ENCODE measurements at places on chromosomes 1 and 21. TPM values are rescaled to one million over a fixed set of nuclear protein-coding genes. Genes with fewer than 3 reads are reported as not detected.

DNA sequence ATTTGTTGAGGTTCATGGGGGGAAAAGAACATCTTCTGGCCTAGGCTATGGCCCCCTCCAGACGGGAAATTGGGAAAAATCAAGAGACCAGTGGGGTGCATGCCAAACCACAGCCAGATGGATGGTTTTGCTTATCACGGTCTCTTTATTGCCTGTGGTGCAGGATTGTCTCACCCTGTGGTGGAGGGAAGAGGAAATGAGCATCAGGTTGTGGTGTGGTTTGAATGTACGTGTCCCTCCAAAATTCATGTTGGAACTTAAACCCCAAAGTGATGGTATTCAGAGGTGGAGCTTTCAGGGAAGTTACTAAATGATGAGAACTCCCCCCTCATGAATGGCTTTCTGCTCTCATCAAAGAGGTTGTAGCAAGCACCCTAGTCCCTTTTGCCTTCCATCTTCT, 525.7 kb downstream of the NPHP4 start:
- DNase-seq = no peak

The EDARADD gene
- total RNA-seq = 3.0 TPM

DNA sequence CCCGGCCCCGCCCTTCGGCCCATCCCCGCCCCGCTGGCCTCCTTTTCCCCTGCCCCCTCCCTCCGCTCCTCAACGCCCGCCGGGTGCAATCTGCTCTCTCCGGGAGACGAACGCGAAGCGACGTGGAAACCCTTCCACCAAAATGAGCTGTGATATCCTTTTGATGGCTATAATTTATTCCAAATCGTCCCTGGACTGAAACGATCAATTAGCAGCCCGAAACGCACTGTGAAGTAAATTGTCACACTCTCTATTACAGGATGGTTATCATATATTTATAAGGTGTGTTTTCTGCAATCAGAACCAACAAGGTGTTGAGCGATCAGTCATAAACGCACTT, 134.6 kb upstream of the BARHL2 start:
- no peak for DNase-seq

DNA sequence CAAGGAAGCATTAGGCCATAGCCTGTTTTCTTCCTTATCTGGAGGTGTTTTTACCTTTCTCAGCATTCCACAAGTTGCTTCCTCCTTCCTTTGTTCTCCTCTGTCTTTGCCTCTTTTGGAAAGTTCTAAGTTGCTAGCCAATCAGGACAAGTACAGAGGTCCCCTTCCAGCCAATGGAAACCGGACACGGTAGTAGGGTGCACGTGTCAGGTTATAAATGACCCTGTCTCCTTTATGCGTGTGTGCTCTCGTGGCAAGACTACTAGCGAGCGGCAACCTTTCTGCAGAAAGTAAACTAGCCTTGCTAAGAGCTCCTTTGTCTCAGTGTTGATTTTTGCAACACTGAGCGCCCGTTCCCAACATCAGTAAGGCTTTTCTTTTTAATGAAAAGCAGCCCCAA, 1.5 kb upstream of the ACADM start:
- no peak for DNase-seq

DNA sequence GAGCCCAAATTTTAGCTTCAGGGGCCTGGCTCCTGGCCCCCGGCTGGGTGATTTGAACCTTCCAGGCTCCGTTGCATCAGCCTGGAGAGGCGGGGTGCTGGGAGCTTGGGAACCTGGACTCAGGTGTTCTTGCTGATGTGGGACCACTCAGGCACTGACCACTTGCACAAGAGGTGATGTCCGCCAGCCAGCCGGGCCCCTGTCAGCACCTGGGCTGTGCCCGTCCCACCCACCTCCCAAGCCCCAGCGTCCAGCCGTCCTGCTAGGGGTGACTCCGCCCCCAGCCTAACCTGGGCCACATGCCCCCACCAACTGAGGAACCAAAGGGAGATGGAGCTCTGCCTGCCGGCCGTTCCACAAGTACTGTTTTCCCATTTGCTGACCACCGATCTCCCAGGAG, 47.4 kb upstream of the ARHGEF16 start:
- DNase-seq = no peak

The TAS1R1 gene
- total RNA-seq = 0.59 TPM

DNA sequence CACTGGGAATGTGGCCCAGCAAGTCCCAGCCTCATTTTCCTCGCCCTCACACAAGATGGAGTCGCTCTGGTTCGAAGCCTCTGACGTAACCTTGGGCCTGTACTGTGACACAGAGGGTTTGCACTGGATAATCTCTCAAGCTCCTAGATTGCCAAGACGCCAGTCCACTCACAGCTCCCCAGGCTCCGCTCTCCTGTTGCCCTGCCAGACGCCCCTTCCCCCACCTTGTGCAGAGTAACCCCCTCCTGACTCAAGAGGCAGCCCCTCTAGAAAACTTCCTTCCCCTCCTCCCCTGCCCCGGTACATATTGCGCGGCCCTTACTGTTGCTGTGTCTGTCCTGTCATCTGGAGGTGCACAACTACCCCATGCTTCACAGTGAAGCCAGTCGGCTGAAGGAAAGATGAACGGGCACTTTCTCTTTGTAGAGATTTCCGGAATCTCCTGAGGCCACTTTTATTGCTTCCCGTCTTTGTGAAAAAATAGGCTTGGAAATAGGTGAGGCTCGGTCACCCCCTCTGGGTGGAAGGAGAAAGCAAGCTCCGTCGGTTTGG, 981 bp upstream of the KIAA1614 start:
- DNase-seq = peak; percentile 25

- peak; percentile 56 for DNase-seq
Measured at GRCh38 chr1:18191481-18192155, 84.0 kb downstream of the IGSF21 start.

GRCh38 chr1:224783006-224783651, 146.3 kb upstream of the DNAH14 start:
- no peak for DNase-seq

DNA sequence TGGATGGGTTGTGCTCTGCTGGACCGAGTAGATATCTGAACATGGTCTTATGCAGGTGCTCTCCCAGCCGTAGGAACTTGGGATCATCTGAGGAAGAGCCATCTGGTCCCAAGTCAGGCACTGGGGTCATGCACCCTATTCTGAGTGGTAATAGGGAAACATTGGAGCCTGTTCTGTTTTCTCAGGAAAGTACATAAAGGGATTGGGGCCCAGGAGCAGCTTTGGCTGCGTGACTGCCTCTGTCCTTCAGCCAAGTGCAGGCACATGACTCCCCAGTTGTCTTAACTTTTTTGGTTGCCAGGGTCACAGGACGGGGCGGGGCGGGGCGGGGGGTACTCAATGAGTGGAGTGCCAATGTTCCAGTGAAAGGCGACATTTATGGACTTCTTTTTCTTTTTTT, 11.5 kb downstream of the PFKFB2 start:
- no peak for DNase-seq

The INTS3 gene
- total RNA-seq = 40.5 TPM

DNA sequence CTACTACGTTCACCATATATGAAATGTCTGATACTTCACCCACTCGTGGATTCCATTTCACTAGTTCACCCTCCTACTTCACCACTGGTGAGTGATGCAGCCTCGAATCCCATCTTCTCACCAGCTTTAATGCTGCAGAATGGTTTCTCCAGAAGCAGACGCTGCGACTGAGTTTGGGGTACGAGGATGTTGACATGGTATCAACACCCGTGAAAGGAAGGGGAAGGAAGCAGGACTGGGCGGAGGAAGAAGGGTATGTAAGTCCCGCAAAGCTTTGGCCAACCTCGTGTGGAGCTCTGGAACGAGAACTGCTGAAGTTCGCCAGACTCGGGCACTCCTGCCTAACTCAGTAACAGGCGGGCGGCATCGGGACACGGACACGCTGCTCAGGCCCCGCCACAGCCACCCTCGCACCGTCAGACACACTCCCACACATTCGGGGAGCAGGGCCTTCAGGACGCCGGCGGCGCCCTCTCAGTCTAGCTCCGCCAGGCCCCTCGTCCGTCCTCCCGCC, 833 bp upstream of the DIP2A start:
- DNase-seq = no peak

DNA sequence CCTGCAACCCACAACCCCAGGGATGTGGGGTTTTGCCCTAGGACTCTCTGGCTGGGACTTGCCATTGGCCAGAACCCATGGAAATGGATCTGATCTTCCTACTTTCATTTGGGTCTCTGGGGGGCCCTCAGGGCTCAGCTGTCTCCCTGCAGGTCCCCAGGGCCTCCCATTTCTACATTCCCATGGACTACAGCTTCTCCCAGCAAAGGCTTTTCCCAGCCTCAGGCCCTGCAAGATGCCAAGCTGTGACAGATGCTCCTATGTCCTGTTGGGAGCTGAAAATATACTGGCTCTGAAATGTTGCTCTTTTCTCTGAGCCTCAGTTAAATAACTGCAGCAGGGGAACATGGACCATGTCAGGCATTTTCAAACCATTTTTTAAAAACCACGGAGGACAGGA, 99.5 kb upstream of the IGSF21 start:
- DNase-seq = no peak

The GUCA2B gene
- not detected for total RNA-seq

The FCAMR gene
- not detected for total RNA-seq

The OLFML2B gene
- 25.3 TPM for total RNA-seq

- no peak for DNase-seq
Measured at GRCh38 chr1:11045428-11046269, 1.4 kb downstream of the MASP2 start.

- no peak for DNase-seq
Measured at GRCh38 chr1:31013187-31013864, 52.2 kb downstream of the PUM1 start.

The NBPF12 gene
- total RNA-seq = 11.3 TPM

The SORT1 gene
- 30.9 TPM for total RNA-seq

The ELAPOR1 gene
- total RNA-seq = 3.5 TPM

The TESK2 gene
- 7.4 TPM for total RNA-seq

DNA sequence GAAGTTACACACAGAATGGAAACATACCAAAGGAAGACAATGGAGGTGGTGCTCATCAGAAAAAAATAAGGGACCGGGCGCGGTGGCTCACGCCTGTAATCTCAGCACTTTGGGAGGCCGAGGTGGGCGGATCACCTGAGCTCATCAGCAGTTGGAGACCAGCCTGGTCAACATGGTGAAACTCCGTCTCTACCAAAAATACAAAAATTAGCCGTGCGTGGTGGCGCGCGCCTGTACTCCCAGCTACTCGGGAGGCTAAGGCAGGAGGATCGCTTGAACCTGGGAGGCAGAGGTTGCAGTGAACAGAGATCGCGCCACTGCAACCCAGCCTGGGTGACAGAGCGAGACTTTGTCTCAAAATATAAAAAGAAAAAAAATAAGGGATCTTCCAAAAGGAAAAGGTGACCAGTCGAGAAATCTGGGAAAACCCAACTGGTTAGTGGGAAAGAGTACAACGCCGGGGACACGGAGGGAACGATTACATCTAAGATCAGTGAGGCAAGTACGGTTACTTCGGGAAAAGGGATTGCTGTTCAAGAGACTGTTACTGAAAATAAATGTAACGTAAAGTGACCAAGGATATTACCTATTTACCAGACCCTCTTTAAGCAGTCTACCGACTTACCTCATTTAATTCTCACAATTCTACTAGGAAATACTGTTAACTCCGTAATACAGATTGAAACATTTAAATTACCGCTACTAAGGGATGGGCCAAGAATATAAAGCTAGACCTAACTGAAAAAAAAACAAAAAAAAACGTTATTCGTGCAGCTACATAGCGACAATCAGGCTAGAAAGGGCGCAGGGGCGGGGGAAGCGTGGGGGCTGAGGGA, 822 bp downstream of the CCT3 start:
- no peak for DNase-seq

- no peak for DNase-seq
Measured at GRCh38 chr1:221779771-221780170, 37.9 kb upstream of the DUSP10 start.

GRCh38 chr1:218585511-218586184, 240.5 kb downstream of the TGFB2 start:
- DNase-seq = peak; percentile 56

The CRYAA gene
- not detected for total RNA-seq

The SEC16B gene
- 9.6 TPM for total RNA-seq

GRCh38 chr1:115717541-115717940, 51.0 kb downstream of the CASQ2 start:
- DNase-seq = no peak

The CXADR gene
- 44.4 TPM for total RNA-seq

The TCHHL1 gene
- total RNA-seq = 17.4 TPM

- DNase-seq = no peak
Measured at GRCh38 chr1:58439946-58440345, 106.6 kb downstream of the OMA1 start.

The EVI5 gene
- total RNA-seq = 67.5 TPM

- DNase-seq = no peak
Measured at GRCh38 chr21:16569679-16570078, 839.9 kb downstream of the USP25 start.

DNA sequence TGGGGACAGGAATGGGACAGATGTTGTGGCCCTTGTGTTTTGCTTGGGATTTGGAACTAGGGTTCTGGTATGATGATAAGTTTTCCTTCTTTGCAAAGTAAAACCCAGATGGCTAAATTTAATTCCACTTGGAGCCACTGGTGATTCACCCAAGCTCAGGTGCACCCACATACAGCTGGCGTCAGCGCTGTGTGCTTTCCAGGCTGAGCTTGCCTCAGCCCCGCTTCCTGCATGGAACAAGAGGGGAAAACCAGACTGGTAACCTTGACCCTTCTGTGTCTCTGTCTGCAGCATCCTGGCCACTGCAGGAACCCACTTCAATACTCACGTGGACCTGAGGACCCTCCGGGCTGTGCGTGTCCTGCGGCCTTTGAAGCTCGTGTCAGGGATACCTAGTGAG, 94.2 kb downstream of the CACNA1E start:
- no peak for DNase-seq

- peak; percentile 5 for DNase-seq
Measured at GRCh38 chr1:229844675-229845074, 218.6 kb downstream of the URB2 start.

GRCh38 chr1:59085101-59085500, 211.8 kb upstream of the FGGY start:
- DNase-seq = no peak

DNA sequence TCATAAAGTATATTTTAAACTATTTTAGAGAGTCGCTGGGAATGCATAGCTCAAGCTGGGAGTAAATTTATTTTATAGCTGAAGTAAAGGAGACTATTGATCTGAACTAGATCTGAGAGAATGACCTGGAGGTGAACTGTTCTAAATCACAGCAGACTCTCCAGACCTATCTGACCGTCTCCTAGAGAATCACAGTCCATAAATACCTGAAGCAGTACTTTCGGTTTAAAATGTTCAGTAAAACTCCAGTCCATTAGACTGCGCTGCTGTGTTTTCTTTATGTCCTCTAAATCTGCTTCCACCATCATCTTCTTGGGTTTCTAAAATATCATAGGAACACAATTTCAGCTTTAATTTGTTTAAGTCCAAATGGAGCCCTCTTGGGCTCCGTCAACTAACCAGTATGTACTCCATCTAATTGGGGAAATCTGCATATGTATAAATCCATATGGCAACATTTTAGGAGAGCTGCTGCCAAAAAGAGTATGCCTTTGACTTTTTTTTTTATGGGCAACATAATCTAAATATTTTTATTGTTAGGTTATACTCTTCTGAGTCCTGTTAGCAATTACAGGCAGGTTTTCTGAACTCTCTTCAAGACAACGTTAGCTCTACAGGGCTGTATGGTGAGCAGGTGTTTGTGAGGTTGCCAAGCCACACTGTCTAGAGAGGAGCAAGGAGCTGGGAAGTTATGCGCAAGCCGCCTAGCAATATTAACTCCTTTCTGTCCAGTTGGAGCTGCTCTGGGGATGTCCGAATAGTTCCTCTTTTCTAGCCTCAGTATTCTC, 111.2 kb downstream of the SPAG17 start:
- peak; percentile 90 for DNase-seq

- no peak for DNase-seq
Measured at GRCh38 chr1:229597877-229598276, 28.0 kb downstream of the TAF5L start.

Data from skin of body (tissue), 3 donors.